ENCODE measurements at places on chromosomes 11 and 22.

GRCh38 chr11:128720522-128720985 lies 26.7 kb downstream of the FLI1 start:
- DNase-seq, result no peak

GRCh38 chr11:120513436-120514315 lies 2.1 kb downstream of the GRIK4 start:
- DNase-seq, result no peak

GRCh38 chr11:36456156-36456555 lies 53.9 kb downstream of the TRAF6 start:
- no peak for DNase-seq

- DNase-seq, result no peak
Observed at GRCh38 chr11:105647780-105648179, 37.9 kb downstream of the GRIA4 start.

- no peak for DNase-seq
Observed at GRCh38 chr11:126444072-126444471, 88.6 kb downstream of the ST3GAL4 start.

DNA sequence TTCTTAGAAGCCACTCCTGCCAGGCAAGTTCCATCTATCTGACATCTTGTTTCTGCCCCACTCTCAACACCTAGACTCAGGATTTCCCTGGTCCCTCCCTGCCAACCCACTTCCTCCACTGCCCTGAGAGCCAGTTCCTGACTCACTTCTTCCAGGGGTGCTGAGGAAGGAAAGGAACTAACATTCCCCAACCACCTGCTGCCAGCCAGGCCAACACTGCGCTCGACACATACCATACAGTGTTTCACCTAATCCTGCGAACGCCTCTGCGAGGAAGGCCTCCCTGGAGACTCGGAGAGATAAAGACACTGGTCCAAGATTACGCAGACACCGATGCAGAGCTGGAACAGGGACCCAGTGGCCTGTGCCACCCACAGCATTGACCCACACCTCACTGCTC lies 40.2 kb downstream of the MICAL3 start:
- no peak for DNase-seq

GRCh38 chr11:104001561-104002056 lies 34.8 kb upstream of the DDI1 start:
- DNase-seq, result no peak

DNA sequence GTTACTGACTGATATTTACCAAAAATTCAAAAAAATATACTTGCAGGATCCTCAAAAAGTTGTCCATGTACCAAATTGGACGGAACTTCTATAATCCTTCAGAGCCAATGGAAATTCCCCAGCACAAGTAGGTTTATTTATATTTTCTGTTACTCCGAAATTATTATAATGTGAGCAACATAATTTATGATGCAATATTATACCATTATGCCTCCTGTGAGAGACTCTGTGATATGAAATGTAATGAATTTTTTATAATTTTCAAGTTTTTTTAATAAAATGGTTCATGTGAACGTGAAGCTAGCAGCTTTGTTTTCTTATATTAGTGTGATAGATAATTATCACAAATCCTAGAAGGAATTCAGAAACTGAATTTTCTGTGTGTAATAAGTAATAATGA lies 18.2 kb downstream of the PIWIL4 start:
- no peak for DNase-seq

- DNase-seq, result no peak
Observed at GRCh38 chr22:25655371-25655935, 86.5 kb upstream of the MYO18B start.

Measured in epithelial cell of prostate (primary cell).